ENCODE measurements at places on chromosomes 11 and 22. TPM values are rescaled to one million over a fixed set of nuclear protein-coding genes. Genes with fewer than 3 reads are reported as not detected.

Gene CCDC116
- total RNA-seq, result 0.41 TPM

Gene ENTHD1
- not detected for total RNA-seq

Gene MS4A6E
- not detected for total RNA-seq

Gene TMPRSS4
- total RNA-seq, result 7.9 TPM

GRCh38 chr11:132913886-132914285, 618.4 kb downstream of the OPCML start:
- no peak for DNase-seq
- H3K27me3 ChIP-seq, result no peaks in the 10 kb centered on the region
- H3K36me3 ChIP-seq, result no peaks in the 10 kb centered on the region
- H3K27ac ChIP-seq, result no peak overlapping the region
- H3K4me3 ChIP-seq, result no peak overlapping the region

DNA sequence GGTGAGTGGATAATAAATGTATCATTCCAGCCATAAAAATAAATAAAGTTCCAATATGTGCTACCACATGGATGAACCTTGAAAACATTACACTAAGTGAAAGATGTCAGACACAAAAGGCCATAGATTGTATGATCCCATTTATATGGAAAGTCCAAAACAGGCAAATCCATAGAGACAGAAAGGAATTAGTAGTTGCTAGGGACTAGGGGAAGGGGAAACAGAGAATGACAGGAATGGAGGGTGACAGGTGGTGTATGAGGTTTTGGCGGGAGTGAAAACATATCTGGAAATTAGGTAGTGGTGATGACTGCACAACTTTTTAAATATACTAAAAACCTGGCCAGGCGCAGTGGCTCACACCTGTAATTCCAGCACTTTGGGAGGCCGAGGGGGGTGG, 15.2 kb upstream of the CARD10 start:
- H3K4me1 ChIP-seq, result peaks cover 25% of the 10 kb centered on the region
- H3K27ac ChIP-seq, result no peak overlapping the region
- H3K36me3 ChIP-seq, result no peaks in the 10 kb centered on the region
- H3K27me3 ChIP-seq, result no peaks in the 10 kb centered on the region
- H3K4me3 ChIP-seq, result no peak overlapping the region
- DNase-seq, result no peak

- no peak overlapping the region for H3K27ac ChIP-seq
- no peaks in the 10 kb centered on the region for H3K36me3 ChIP-seq
- DNase-seq, result peak; percentile 14
- no peaks in the 10 kb centered on the region for H3K4me1 ChIP-seq
- no peak overlapping the region for H3K4me3 ChIP-seq
Observed at GRCh38 chr22:47373648-47374272, 611.3 kb downstream of the TBC1D22A start.

DNA sequence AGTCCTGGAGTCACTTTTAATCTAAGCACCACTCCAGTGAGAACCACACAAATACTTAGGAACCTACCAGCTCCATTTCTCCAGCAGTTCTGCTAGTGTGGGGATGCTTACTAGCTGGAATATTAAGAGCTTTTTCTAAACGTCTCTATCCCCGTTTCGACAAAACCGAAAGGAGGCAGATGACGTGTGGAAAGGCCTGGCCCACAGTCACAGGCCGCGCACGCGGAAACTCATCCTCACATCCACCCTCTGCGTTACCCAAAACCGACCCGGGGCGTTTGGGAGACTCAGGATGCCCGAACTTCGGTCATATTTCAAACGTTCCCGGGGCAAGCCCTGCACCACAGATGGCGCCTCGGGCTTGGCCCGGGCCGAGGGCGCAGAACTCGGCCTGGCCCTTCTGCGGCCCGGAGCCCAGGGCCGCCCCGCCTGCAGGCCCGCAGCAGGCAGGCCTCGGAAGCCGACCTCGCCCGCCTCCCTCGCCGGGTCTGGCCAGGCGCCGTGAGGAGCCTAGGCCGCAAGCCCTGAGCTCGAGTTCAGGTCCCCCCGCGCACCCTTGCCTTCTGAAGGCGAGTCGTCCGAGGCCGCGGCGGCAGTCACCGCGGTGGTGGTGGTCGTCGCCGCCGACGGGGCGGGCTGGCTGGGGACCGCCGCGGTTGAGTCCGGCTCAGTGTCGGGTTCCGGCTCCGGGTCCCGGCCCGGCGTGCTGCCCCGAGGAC, 473 bp downstream of the FNBP4 start:
- peaks cover 30% of the 10 kb centered on the region for H3K4me1 ChIP-seq
- DNase-seq, result peak; percentile 82
- peak overlapping the region; percentile 99 for H3K27ac ChIP-seq
- H3K27me3 ChIP-seq, result no peaks in the 10 kb centered on the region
- H3K36me3 ChIP-seq, result peaks cover 33% of the 10 kb centered on the region

DNA sequence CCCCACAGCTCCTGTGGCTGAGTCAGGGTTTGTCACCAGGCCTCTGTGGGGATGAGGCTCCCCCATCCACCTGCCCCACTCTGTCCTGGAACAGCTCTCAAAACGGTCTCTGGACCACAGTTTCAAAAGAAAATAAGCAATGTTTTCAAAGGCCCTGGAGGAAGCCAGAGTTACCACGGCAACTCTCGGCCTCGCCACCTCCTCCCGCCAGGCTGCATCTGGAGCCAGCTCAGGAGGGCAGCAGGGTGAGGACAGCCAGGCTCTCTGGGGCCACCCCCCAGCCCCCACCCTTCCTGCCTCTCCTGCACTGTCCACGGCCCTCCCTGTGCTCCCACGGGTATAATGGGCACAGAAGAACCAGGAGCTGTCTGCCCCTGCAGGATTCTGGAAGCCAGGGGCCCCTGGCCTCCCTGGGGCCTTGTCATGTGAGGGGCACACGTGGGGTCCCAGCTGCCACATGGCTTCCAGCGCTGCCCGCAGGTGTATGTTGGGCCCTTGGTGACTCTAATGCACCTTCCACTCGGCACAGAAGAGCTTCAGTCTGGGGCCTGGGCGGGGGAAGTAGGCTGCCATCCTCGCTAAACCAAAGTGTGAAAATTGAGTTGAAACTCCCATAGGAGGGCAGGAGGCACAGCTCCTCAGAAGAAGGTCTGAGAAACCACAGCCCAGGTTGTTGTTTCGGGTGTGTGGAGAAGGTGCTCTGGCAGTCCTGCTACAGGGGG, 10.3 kb downstream of the CD81 start:
- H3K27me3 ChIP-seq, result no peaks in the 10 kb centered on the region
- H3K27ac ChIP-seq, result peak overlapping the region; percentile 67
- peak overlapping the region; percentile 11 for H3K4me3 ChIP-seq
- peaks cover 51% of the 10 kb centered on the region for H3K36me3 ChIP-seq

All from lower lobe of right lung (tissue), 2 donors.